ENCODE measurements at places on chromosomes 11 and 22.

DNA sequence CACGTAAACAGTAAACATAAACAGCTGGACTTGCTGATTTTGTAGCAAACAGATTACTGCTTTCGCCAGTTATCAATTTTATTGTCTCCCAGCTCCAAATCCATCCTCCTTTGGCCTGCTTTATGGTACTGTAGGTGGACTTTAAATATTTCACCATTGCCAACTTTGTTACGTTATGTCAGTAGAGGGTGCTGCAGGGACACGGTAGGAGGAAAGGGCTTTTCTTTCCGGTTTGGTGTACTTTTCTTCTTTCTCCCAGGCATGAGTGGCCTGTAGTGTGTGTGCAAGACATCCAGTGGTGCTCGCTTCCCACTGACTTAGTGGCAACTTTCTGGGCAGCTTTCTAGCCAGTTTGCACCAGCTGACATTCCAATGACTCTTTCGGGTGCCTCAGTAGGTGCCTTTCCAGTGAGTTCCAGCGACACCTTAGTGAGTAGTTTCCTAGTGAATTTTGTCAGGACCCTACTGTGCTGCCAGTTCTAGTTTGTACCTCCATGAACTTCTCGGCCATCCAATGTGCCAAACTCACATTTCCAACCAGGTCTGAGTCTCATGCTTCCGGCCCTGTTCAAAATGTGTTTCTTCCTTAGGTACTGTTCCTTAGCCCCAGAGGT lies 267.6 kb upstream of the TENM4 start:
- no peak for DNase-seq

DNA sequence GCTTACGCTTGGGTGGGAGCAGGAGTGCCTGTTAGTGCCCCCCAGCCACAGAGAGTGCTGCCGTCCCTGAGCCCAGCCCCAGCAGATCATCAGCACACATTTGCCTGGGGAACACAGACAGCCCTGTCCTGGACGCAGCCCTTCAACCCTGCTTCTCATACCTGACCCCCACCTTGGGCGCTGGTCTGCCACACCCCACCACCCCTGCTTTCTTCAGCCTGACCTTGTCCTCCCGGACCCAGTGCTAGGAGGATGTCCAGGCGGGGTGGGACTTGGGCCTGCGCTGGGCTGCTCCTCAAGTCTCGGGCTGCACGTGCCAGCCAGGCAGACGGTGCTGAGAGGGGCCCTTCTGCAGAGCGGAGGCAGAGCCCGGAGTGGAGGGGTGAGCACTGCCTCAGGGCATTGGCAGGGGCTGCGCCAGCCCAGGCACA lies 119.2 kb downstream of the KCNQ1OT1 start:
- DNase-seq: no peak

DNA sequence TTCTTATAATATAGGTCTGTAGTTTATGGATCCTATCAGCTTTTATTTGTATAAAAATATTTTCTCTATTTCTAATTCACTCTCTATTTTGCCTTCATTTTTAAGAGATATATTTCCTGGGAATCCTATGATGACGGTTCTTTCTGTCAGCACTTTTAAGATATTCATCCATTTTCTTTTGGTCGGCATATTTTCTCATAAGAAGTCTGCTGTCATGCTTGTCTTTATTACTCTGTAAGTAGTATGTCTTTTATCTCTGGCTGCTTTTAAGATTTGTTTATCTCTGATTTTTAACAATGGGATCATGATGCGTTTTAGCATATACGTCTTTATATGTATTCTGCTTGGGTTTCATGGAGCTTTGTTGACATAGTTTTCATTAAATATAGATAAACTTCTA lies 175.5 kb downstream of the SNX19 start:
- no peak for DNase-seq

- no peak for DNase-seq
Observed at GRCh38 chr11:123652599-123652998, 1.8 kb downstream of the SCN3B start.

- DNase-seq: no peak
Observed at GRCh38 chr22:25875461-25875860, 133.5 kb downstream of the MYO18B start.

DNA sequence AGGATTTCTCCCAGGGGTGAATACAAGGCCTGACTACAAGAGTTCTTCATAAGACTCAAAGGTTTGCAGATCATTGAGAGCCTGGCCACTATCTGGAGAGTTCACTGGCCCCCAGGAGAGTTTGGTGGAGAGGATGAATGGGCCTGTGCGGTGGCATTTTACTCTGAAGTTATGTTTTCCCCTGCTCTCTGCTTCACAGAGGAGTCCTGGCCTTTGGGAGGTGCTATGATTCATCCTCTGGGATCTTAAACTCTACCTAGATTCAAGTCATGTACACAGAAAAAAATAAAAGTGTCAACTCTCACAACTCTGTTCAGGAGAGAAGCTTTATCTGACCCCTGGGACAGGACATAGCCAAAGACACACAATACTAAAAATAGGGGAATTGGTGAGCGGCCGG lies 159.1 kb upstream of the CARD18 start:
- no peak for DNase-seq

Measured in activated CD4-positive, alpha-beta T cell treated with anti-CD3 and anti-CD28 coated beads for 1 hour (primary cell).